Fibroblast of pulmonary artery (primary cell): ENCODE measurements at places on chromosomes 6 and 20.

DNA sequence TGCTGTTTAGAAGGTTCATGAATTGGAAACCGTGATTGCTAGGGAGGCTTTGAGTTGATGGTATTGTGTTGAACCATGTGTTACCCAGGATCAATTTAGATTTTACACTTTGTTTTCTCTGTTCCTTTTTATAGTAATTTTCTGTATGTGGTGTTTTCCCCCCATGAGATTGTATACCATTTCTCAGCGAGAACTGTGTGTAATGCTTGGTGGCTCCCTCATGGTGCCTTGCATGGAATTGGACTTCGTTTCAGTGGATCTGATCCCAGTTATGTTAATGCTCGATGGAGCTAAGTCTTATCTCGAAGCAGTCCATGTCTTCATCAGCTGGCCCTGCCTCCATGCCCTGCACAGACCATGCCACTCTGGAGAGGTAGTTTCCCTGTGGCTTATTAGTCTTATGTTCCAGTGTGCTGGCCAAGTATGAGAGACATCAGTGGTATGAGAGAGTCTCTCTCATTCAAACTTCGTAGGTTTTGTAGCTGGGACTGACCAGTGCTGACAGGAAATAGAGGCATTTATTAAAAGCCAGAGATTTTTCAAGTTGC is 18.7 kb downstream of the PTPN1 start:
- DNase-seq, result peak; percentile 42

DNA sequence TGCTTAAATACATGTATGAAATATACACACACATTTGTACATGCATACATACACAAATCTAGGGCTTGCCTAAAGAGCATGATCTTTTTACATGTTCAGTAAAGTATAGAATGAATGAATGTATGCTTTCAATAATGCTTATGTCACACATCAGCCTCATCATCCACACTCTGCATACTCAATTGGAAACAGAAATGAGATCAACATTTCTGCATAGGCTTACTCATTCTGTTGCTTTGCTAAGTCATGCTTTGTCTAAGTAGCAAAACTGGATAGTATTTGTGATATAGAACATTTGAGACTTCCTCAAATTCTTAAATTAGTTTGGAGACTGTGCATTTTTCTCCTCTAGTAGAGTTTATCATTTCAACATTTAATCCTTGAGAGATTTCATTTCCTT is 343.3 kb downstream of the ADGRB3 start:
- DNase-seq, result no peak

GRCh38 chr6:143264986-143265764 is 185.3 kb downstream of the ADAT2 start:
- DNase-seq, result no peak

DNA sequence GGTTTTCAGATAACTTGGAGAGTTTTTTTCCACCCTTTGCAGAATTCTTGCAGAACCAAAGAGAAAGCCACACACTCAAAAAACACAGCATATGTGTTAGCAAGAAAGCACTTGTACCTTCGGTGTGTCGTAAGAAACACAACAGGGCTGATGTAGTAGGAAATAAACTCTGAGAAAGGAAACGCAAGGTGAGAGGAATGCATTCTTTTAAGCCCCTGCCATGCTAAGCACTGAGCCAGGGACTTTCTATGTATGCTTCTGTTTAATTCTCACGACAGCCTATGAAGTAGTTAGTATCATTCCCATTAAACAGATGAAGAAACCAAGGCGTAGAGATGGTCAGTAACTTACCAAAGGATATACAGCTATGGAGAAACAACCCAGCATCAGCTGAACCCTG is 23.1 kb downstream of the NEDD9 start:
- DNase-seq, result no peak

DNA sequence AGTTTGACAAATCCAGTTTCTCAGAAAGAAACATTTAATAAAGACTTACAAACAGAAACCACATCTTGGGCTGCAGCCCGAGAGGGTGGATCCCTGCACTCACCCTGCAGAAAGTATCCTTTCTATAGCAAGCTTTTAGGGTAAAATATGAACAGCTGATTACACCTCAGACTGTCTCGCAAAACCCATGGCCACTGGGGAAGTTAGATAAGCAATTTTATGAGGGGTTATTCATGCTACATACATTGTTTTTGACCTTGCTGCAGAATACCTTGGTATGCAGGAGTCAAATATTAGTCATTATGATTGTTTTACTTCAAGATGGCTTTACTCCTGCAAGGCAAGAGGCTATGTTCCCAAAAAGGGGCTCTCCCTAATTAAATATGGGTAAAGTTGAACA is 126.9 kb downstream of the OR2B2 start:
- DNase-seq, result no peak

DNA sequence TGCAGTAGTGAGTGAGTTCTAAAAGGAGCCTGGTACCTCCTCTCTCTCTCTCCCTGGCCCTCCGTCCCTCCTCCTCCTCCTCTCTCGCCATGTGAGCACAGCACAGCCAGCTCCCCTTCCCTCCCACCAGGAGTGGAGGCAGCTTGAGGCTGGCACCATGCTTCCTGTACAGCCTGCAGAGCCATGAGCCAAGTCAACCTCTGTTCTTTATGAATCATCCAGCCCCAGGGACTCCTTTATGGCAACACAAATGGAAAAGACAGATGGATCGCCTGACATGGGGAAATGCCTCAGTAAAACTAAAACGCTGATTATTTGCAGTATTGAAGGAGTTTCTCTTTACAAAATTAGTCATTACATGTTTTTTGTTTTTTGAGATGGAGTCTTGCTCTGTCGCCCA is 233.7 kb upstream of the ARID1B start:
- no peak for DNase-seq

DNA sequence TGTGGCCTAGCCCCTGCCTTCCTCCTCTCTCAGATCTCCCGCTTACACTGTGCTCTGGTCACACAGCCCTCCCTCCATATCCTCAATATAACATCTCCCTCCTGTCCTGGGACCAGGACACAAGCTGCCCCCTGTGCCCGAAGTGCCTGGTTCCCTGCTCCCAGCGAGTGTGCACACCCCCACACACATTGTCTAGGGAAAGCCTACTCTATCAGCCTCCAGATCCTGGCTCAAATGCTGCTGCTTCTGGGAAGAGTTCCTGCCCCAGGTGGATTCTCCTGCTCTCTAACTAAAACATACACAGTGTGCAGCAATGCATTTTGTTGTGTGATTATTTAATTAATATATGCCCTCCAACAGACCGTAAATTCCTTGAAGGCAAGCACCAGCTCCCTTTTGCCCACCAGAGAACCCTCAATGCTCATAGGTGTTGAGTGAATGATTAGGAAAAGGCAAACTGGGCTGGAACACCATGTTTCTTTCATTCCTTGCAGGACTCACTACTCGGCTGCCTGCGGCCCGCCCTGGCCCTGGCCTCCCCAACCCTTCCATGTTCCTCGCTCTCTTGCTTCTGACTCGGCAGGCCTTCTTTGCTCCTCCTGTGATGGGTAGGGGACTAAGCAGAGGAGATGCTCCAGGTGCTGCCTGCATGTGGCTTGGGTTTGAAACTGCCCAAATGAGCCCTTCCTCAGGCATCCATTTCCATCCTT is 194.6 kb downstream of the ZDHHC14 start:
- no peak for DNase-seq

- peak; percentile 83 for DNase-seq
Measured at GRCh38 chr20:11128220-11128718, 454.5 kb upstream of the JAG1 start.

DNA sequence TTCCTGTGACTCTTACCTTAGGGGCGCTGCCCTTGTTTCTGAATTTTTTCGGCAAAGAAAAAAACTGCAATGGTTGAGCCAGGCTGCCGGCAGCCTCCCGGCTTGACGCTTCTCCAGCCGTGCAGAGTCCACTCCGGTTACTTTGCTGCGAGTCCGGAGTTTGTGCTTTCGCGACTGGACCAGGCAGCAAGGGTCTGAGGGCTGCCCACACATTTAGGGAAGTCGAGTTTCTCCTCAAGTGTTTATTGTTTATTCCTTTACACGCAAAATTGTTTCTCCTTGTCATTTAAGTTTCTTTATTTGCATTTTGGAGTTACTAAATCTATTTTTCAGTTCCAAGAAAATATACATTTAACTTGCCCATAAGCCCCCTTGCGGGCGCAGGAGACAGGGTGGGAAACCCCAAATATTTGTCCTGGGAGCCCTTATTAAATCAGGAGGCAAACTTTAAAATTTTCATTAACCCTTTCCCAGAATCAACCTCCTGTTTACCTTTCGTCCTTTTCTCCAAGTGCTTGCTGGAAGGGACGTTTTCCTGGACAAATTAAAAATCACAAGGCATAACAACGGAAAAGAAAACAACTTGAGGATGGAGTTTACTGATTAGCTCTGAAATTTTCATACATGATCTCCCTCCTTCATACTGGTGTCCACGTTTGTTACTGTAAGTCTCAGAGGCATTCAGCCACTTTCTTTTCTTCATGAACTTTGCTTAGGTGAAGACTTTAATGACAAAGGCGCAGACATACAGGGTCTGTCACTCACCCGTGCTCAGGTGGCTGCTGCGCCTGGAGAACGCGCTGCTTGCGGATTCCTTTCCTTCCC is 1.7 kb upstream of the PDE10A start:
- DNase-seq, result peak; percentile 51

- DNase-seq, result no peak
Measured at GRCh38 chr6:106154326-106154725, 68.2 kb downstream of the PRDM1 start.

- DNase-seq, result no peak
Measured at GRCh38 chr20:21344206-21344900, 41.2 kb downstream of the XRN2 start.

GRCh38 chr6:80541181-80541580 is 434.7 kb downstream of the BCKDHB start:
- DNase-seq, result peak; percentile 70

DNA sequence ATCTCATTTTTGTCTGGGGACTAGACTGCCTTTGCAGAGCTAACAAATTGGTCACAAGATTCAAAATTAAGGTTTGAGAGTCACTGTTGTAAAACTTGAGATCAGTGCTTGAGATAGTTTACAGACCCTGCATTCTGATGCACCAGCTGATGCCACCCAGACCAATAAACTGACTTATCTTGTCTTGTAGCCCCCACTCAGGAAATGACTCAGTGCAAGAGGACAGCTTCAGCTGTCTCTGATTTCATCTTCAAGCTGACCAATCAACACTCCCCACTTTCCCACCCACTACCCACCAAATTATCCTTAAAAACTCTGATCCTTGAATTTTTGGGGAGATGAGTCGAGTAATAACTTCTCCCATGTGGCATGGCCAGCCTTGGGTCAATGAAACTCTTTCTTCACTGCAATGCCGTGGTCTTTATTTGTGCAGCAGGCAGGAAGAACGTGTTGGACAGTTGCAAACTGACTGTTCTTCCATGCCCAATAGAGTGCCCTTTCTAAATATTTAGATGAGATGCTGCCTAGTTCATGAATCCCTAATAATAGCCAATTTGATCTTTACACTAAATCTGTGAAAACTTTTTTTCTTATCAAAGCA is 48.3 kb upstream of the PROKR2 start:
- no peak for DNase-seq

DNA sequence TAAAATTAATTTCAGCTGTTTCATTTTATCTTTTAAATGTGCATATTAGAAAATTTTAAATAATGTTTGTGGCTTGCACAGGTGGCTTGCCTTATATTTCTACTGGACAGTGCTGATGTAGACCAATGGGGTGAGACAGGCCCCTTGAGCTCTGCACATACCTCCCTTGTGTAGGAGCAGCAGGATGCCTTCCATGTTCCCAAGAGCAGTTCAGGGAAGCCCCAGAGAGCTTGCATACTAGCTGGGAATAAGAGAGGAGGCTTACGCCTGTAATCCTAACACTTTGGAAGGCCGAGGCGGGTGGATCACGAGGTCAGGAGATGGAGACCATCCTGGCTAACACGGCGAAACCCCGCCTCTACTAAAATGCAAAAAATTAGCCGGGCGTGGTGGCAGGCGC is 61.4 kb downstream of the RFPL4B start:
- DNase-seq, result no peak

GRCh38 chr20:8115436-8115835 is 16.6 kb upstream of the PLCB1 start:
- DNase-seq, result no peak

DNA sequence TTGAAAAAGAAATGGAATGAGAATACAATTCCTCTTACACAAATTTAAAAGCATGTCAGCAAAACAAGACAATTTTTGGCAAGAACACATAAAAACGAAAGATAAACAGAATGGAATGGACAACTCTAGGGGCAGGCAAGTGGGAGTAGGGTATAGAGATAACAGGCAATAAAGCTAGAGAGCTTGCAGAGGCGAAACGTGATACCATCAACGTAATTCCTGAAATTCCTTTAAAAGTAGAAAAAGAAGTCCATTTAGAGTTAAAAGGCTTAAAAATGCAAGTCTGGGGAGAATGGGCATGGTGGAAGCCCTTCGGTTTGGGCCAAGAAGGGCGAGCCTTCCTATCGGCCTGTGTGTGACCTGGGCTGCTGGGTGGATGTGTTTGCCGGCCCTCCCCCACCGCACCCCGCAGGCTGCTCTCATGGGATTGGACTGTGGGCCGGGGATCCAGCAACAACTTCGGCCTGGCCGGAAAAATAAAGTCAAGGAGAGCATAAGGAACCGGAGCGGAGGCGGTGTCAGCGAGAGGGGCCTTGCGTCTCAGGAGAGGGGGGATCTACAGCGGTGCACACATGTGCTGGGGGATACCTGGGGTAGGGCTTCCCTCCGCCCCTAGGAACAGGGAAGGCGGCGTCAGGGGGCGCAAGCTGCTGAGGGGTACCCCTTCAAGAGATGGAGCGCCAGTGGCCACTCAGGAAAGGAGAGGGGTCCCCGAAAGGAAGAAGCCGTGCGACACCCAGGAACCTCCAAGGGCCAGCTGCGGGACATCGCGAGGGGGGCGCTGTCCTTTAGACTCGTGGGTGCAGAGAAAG is 4.1 kb downstream of the TMEM239 start:
- DNase-seq, result peak; percentile 76

DNA sequence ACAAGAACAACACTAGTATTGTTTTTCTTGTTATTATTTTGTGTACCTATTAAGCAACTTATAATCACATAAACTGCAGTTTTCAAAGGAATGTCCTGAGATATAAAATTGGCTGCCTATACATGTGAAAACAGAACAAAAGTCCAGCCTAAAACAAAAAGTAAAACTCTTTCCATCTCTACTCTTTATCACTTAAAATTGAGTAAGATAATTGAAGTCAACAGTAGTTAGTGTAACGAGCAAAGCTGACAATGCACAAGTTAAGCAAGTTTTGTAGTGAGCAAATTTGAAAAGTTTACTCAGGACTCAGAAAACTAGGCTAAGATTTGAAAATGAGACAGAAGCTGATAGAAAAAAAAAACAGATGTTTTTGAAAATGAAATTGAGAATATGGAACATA is 941.4 kb upstream of the MAN1A1 start:
- DNase-seq, result no peak

GRCh38 chr20:1362484-1362883 is 30.4 kb downstream of the FKBP1A start:
- DNase-seq, result no peak
